Esophagus squamous epithelium (tissue), 5 donors: ENCODE measurements at places on chromosomes 7 and 10.

GRCh38 chr10:49666054-49666615, 13.3 kb upstream of the C10orf53 start:
- no peak for DNase-seq

GRCh38 chr10:63155388-63156020, 22.4 kb downstream of the NRBF2 start:
- no peak for DNase-seq

- no peak for DNase-seq
Observed at GRCh38 chr7:20152511-20152910, 64.7 kb downstream of the MACC1 start.

- DNase-seq, result no peak
Observed at GRCh38 chr10:125118011-125118611, 42.3 kb downstream of the CTBP2 start.

DNA sequence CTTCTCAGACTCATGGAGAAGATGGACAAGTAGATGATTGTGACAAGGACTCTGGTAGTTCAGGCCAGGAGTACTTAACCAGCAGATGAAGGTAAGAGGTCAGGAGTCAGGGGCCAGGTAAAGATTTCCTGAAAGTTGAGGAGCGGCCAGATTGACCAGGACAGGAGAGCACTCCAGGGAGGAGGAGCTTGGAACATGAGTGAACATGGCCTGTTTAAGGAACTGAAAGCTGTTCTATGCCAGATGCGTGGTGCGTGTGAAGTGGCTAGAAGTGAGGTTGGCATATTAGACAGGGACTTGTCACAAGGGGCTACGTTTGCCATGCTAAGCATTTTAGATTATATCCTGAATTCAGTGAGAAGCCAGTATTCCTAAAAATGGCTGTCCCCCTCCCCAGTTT, 157.2 kb downstream of the WNT2 start:
- no peak for DNase-seq

GRCh38 chr10:132223156-132223590, 36.4 kb downstream of the DPYSL4 start:
- DNase-seq, result no peak

DNA sequence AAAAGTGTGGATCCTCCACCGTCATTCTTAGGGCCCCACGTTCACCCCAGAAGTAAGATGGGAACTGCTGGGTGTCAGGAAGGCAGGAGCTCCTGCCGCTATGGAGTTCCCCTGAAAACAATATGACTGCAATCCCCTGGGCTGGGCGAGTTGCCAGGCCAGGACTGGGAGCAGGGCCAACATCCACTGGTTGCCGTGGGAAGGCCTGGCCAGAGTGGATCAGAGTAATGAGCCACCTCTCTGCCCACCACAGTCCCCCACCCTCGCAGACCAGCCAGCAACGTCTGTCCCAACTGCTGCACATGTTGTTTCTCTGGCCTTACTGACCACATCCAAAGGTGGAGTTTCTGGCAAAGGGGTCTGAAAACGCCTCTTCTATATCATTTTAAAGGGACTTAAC, 86.6 kb downstream of the STRA8 start:
- no peak for DNase-seq

DNA sequence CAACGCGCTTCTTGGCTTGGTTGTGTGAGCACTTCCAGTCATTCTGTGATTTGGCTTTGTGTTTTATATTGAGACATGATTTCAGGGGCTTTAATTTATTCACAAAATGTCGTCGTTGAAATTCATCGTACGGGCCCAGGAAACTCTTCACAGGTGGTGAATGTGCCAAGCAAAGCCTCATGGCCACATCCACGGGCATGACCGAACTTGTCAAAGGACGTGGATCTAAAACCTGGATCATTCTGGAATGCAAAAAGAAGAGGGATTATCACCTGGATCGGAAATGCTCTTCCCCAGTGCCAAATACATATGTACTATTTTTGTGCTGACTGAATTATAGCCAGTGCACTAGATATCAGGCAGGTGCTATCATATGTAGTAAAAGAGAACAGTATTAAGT, 2.2 kb downstream of the PPP1R3C start:
- no peak for DNase-seq

GRCh38 chr7:1083729-1084657, 3.9 kb upstream of the GPER1 start:
- DNase-seq, result no peak

- no peak for DNase-seq
Observed at GRCh38 chr7:127438836-127439235, 46.3 kb upstream of the ZNF800 start.

DNA sequence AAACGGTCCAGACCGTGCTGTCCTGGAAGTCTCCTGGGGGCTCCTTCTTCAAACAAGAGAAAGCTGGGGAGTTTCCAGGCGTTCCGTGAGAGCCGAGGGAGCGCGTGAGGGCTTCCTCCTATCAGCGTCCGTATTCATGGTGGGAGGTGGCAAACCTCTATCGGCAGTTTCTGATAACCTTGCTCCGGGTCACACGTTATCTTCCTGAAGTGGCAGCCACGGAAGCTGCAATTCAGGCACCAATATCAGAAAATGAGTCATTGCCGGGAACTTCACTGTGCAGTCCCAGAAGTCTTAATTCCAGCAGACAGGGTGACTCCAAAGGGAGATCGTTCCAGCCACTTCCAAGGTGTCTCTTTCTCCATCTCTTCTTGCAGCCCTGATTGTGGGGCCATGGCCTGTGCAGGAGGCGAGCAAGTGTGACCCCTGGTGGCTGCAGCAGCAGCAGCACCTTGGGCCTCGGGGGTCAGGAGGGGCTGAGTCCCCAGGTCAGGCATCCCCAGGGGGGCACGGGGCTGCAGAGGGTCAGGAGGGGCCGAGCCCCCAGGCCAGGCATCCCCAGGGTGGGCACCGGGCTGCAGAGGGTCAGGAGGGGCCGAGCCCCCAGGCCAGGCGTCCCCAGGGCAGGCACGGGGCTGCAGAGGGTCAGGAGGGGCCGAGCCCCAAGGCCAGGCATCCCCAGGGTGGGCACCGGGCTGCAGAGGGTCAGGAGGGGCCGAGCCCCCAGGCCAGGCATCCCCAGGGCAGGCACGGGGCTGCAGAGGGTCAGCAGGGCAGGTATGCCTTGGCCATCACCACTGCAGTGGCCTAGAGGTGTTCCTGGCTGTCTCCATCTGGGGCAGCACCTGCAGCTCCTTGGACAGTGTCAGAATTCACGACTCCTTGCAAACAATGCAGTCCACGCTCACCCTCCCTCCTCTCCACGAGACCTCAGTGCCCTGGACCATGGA, 538.7 kb downstream of the DNAJB6 start:
- no peak for DNase-seq

DNA sequence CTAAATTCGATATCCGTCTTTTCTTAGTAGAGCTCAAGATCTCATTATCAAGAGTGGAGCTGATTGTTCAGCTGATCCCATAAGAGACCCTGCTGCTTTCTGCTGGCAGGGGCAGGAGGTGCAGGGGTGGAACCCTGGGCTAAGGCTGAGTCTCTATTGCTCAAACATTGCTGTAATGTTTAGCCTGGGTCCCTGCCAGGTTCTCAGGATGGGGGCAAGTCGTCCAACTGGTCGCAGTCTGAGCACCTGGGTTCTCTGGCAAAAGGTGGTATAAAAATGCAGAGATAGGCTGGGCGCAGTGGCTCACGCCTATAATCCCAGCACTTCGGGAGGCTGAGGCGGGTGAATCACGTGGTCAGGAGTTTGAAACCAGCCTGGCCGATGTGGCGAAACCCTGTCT, 62.0 kb upstream of the NRBF2 start:
- no peak for DNase-seq

GRCh38 chr7:140562926-140563481, 77.6 kb downstream of the DENND2A start:
- no peak for DNase-seq

DNA sequence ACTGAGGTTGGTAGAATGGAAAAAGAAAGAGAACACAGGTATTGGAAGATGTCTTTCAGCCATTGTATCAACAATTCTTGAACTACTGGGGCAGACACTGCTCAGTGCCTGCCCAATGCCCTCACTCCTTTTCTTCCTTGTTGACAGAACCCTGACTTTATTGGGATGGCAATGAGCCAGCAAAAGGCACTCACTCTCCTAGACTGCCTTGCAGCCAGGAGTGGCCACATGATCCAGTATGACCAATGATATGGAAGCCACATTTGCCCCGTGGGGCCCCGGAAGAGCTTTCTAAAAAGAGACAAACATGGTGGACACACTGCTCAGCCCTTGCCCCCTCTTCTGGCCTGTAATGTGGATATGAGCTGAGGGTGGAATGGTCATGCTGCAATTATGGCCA, 88.6 kb upstream of the ZNF716 start:
- no peak for DNase-seq

GRCh38 chr10:131892806-131893675, 7.8 kb upstream of the PPP2R2D start:
- no peak for DNase-seq

- DNase-seq, result no peak
Observed at GRCh38 chr10:81838950-81839349, 36.0 kb upstream of the NRG3 start.

DNA sequence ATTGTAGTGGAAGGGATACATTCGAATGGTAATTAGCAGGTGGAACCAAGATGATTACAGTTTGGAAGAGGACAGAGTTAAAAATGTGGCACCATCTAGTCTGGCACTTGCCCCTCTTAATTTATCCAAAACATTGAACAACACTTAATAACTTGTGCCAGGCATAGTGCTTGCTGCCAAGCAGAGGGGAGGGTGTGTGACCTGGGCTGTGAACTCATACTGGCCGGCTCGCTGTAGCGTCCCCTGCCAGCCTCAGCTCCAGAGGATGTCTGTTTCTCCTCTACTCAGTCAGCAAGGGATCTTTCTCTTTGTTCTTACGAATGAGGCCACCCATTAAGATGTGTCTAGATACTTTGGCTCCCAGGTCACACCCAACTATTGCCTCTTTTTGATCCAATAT, 179.4 kb upstream of the INHBA start:
- DNase-seq, result no peak

DNA sequence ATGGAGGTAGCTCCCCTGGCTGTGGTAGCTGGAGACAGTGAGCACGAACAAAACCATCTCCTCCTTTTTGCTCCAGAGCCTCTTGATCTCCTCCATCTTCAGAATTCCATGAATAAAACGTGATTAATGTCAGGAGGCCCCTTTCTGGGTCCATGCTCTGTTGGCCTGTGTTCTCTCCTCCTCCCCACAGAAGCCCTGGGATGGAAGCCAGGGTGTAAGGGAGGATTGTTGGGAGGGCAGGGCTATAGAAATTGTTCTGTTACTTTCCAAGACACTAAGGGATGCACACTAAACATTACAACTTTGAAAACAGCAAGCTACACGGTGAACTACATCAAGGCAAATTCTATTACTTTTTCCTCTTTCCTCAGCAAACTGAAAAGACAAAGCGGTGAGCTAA, 96.3 kb downstream of the RNF216 start:
- no peak for DNase-seq

DNA sequence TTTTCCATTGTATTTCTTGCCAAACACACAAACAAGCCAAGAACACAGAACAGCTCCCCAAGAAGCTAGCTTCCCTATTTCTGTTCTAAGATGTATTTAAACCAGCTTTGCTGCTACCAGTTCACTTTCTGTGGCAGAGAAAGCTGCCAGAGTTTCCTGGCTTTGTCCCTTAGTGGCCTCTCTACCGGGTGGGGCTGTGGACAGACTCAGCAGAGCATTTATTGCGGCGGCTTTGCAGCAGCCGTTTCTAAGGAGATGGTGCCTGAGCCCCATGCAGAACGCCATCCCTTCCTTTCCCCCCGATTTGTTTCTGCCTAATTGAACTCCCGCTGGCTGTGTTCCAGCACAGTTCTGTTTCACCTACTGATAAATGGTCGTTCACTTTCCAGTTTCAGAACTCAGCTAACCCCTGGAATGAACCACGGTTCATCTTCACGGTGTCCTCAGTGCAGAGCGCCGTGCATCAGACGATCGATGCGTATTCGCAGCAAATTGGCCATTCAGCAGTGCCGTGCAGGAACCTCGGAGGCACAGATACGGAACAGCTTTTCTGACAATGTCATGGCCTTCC, 33.8 kb upstream of the SFMBT2 start:
- no peak for DNase-seq
